ENCODE measurements at places on chromosomes 5 and 9.

DNA sequence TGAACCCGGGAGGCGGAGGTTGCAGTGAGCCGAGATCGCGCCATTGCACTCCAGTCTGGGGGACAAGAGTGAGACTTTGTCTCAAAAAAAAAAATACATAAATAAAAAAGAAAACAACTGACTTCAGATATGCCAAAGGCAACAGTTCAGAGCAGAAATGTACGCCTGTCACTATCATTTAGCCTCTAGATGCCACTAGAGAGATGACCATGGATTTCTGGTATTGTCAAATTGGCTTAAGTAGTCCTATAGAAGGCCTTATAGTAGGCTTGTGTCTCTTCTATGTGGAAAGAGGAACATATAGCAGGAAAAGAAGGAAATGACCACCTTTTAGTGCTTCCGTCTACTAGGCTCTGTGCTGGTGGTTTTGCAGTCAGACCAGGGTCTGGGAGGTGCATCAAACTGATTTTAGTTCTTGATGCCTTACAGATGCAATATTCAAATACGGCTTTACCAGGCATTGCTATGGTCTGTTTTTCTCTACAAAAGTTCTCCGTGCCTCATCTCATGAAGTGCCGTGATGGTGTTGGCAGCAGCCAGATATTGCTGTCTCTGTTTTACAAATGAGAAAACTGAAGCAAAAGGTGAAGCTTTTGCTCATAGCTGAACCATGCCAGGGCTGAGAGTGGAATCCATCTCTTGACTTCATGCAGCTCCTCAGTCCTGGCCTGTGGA is 17.2 kb downstream of the AGXT2 start:
- DNase-seq: no peak
- no peaks in the 10 kb centered on the region for H3K27me3 ChIP-seq
- H3K36me3 ChIP-seq: no peaks in the 10 kb centered on the region
- no peaks in the 10 kb centered on the region for H3K4me1 ChIP-seq
- H3K4me3 ChIP-seq: no peak overlapping the region

- peak overlapping the region; percentile 67 for H3K4me3 ChIP-seq
- H3K4me1 ChIP-seq: peaks cover 30% of the 10 kb centered on the region
- peak overlapping the region; percentile 96 for H3K27ac ChIP-seq
- peaks cover 8% of the 10 kb centered on the region for H3K27me3 ChIP-seq
- H3K36me3 ChIP-seq: no peaks in the 10 kb centered on the region
Measured at GRCh38 chr9:116800885-116801284, 113.8 kb downstream of the TRIM32 start.

GRCh38 chr9:129463477-129463876 is 157.4 kb downstream of the C9orf50 start:
- no peak overlapping the region for H3K4me3 ChIP-seq
- H3K27ac ChIP-seq: no peak overlapping the region
- H3K27me3 ChIP-seq: peaks cover 2% of the 10 kb centered on the region

GRCh38 chr9:104983491-104983890 is 55.5 kb upstream of the ABCA1 start:
- no peak for DNase-seq
- H3K27me3 ChIP-seq: peaks cover 3% of the 10 kb centered on the region
- H3K27ac ChIP-seq: no peak overlapping the region
- H3K4me3 ChIP-seq: no peak overlapping the region
- peaks cover 19% of the 10 kb centered on the region for H3K4me1 ChIP-seq
- no peaks in the 10 kb centered on the region for H3K36me3 ChIP-seq

DNA sequence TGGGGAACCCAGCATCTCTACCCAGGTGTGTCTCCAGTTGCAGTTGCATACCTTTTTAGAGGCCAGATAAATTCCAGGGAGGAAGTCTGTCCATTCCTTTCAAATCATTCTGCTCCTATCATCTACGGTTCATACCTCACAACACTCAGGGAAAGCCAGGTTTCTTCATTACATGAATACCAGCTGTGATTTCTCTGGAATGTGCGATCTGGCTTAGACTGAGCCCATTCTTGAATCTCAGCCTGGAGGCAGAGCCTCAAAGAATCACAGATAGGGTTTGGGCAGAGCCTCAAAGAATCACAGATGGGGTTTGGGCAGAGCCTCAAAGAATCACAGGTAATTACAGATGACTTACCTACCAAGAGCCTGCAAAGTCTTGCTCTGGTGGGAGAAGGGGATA is 7.2 kb downstream of the P4HA2 start:
- H3K36me3 ChIP-seq: peaks cover 5% of the 10 kb centered on the region
- H3K4me1 ChIP-seq: peaks cover 4% of the 10 kb centered on the region
- DNase-seq: no peak
- H3K4me3 ChIP-seq: no peak overlapping the region
- no peaks in the 10 kb centered on the region for H3K27me3 ChIP-seq
- no peak overlapping the region for H3K27ac ChIP-seq

GRCh38 chr9:85522459-85523092 is 219.2 kb downstream of the AGTPBP1 start:
- peak overlapping the region; percentile 74 for H3K27ac ChIP-seq
- peak; percentile 67 for DNase-seq
- H3K36me3 ChIP-seq: peaks cover 9% of the 10 kb centered on the region
- peak overlapping the region; percentile 80 for H3K4me3 ChIP-seq

Measured in glutamatergic neuron (in vitro differentiated cells).